ENCODE measurements at places on chromosomes 6 and 20.

DNA sequence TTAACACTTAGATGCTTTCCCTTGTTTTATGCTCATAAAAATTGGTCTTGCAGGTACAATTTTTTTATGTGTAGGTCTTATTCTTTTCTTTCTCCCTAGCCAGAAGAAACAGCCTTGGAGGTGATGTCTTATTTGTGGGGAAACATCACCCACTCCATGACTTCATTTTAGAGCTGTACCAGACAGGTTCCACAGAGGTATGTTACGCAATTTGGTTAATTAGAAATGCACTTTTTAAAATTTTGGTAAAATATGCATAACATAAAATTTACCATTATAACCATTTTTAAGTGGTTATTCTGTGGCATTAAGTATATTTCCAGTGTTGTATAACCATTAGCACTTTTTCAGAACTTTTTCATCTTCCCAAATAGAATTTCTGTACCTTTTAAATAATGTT, 41.3 kb downstream of the NKX2-4 start:
- no peak for DNase-seq

DNA sequence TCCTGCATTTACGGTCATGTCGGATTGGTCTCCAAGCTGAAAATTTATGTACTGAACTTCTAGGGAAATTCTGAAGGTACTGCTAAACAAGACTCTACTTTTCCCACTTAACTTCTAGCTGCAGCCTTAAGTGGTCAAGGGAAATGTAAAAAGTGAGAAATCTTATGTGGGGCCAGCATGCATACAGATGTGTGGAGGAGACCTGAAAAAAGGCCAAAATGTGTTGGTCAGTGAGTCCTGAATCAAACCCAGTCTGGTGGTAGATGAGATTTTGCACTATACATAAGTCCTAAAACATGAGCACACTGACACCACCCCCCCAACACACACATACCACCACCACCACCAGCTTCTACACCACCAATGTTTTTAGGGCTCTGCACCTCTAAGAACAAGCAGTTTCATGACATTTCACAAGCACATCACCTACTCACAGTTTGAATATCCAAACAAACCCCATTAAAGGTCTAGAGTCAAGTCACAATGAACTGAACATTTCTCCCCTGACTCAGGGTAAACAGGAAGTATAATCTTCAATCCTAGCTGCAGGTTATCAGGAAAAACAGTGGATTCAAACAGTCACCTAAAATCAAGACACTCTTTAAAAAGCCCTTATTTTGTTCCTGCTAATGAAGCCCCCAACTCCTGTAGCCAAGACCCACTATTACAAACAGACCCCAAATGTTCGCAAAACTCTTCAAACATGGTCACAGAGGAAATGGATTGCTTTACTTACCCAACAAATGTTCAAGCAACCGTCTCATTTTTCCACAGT, 1.6 kb downstream of the ZMYND8 start:
- no peak for DNase-seq

DNA sequence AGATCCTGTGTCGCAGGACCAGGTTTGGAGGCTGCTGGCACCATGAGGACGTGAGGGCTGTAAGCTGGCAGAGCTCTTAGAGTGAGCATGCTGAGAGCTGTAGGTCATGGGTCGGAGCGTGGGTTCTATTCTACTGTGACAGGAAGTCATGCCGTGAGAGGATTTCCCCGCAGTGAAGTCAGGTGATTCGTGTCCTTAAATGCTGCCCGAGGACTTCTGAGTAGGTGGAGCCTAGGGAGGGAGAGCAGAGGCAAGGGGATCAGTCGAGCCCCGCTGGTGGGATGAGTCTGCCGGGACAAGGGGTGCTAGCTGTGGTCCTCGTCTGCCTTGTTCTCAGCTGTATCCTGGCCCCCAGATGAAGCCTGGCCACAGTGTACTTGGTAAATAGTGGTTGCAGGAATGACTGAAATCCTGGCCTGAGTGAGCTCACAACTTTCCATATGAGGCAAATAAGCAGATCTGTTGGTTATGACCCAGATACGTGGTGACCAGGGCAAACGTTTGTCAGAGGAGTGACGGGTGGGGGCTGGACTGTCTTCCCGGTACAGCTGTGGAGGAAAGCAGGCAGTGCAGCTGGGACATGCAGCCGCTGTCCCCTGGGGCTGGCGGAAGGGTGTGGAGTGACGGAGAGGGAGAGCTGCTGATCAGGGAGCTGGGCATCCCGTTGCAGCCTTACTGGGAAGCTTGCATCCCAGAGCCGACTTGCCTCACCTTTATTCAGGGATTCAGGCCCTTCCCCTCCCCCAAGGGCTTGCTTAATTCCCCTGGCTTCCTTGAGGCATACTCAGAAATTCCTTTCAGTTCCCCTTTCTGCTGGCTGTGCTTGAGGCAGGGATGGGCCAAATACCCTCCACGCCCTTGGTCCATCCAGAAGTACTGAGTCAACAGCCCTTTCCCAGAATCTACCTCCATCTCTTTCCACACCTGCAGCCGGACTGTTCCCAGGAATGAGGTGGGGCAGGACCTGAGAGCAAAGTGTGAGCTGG, 250.9 kb upstream of the RREB1 start:
- DNase-seq, result peak; percentile 79

- no peak for DNase-seq
Measured at GRCh38 chr20:51966296-51966971, 164.1 kb upstream of the SALL4 start.

- no peak for DNase-seq
Measured at GRCh38 chr6:22146678-22146930, 150.2 kb downstream of the PRL start.

DNA sequence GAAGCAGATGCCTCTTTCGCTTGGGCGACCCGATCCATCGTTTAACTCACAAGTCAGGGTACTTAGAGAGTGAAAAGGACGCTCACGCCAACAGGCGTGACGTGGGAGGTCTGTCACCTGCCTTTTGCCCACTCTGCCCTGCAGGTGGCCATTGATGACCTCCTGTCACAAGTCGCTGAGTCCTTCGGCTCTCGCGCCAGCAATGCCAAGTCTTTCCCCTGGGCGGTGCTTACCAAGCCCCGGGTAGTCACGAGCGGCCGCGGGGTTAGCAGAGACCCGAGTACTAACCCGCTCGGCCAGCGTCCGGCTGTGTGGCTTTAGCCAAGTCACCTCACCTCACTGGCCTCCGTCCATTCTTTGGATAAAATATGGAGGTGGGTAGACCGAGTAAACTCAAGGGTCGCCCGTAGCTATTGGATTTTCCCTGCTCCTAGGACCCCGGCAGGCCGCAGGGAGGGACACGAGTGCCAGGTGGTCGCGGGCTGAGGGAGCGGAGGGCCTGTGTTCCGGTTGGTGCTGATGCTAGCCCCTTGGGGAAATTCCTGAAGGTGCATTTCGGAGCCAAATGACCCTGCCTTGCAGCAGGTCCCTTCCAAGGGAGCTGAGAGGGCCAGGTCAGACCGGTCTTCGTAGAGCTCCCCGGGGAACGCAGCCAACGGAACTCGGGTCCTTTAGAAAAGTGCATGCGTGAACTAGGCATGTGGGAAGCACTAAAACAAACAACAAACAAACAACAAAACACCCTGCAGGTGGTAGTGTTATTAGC, 668 bp downstream of the PKIB start:
- DNase-seq, result no peak

GRCh38 chr20:20353576-20353975, 14.3 kb upstream of the INSM1 start:
- DNase-seq, result no peak

DNA sequence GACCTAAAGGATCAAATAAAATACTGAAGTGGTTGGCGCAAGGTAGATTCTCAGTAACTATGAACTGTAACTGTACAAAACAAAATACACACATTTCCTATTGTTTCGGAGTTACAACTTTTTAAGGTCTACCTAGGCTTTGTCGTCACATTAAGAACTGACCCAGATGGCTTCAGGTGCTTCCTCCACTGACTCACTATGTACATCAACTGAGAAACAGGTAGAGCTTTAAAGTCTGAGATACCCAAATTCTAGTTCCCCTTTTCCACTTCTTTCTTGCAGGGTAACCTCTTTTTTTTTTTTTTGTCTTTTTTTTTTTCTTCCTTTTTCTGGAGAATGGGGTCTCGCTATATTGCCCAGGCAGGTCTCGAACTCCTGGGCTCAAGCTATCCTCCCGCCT, 5.5 kb downstream of the SNRPB start:
- DNase-seq, result no peak

GRCh38 chr20:726160-726559, 42.1 kb downstream of the SLC52A3 start:
- DNase-seq, result no peak

- no peak for DNase-seq
Measured at GRCh38 chr6:88814909-88815308, 148.5 kb downstream of the RNGTT start.

DNA sequence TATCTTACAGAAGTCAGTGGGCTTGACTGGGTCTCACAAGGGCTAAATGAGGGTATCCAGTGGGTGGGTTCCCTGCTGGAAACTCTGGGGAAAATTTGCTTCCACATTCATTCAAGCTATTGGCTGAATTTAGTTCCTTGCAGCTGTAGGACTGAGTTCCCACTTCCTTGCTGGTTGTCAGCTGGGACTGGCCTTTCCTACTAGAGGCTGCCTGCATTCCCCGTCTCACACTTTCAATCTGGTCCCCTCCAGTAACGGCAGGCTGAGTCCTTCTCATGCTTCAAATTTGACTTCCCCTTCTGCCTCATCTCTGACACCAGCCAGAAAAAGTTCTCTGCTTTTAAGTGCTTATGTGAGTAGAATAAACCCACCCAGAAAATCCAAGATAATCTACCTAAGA, 4.4 kb downstream of the CSNK2A1 start:
- DNase-seq, result no peak

GRCh38 chr6:163786995-163787671, 372.6 kb downstream of the QKI start:
- DNase-seq, result no peak

GRCh38 chr6:110137924-110138887, 41.3 kb downstream of the WASF1 start:
- DNase-seq, result no peak

- DNase-seq, result no peak
Measured at GRCh38 chr20:39939241-39939865, 749.7 kb downstream of the MAFB start.

- DNase-seq, result no peak
Measured at GRCh38 chr6:99821164-99821563, 172.9 kb downstream of the MCHR2 start.

- no peak for DNase-seq
Measured at GRCh38 chr20:48716086-48716485, 111.7 kb downstream of the PREX1 start.

DNA sequence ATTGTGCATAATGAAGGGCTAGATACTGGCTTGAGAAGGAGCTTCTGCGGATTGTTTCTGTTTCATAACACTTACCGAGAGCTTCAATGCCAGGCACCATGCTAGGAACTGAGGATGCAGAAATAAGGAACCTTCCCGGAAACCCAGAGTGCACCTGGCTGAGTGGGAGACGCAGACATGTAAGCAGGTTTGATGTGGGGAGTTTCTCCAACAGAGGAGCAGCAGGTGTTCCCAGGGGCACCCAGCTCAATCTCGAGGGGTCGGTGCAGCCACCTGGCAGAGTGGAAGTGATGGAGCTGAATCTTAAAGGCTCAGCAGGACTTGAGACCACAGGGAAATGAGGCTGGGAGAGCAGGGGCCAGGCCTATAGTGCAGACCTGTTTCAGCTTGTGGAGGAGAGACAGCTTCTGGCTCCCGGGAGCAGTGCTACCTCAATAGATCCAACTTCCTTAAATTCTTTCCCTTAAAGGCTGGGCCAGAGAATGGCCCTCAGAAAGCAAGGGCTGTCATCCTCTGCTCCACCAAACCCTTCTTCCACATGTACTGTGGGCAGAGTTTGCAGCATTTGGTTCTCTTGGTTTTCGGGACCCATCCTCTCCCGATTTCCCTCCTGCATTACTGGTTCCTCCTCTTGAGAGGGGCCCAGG, 27.8 kb upstream of the SRC start:
- DNase-seq, result no peak

DNA sequence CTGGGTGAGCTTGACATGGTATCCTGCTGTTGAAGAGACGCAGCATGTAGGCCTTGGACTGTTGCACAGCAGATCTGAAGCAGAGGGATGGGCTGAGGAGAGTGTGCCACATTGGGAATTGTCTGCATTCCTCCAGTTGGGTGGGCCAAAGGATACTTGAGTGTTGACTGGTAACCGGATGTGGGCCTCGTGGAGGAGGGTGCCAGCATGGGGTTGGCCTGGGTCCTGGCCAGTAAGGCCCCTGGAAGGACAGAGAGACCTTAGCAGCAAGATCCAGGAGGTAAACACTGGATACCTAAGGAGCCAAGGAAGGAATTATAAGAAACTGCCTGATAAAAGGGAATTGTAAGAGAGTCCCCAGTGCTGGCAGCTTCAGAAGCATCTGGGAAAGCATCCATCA, 76.9 kb downstream of the FIG4 start:
- DNase-seq, result no peak

GRCh38 chr20:20371083-20371482, 3.2 kb downstream of the INSM1 start:
- DNase-seq, result no peak

DNA sequence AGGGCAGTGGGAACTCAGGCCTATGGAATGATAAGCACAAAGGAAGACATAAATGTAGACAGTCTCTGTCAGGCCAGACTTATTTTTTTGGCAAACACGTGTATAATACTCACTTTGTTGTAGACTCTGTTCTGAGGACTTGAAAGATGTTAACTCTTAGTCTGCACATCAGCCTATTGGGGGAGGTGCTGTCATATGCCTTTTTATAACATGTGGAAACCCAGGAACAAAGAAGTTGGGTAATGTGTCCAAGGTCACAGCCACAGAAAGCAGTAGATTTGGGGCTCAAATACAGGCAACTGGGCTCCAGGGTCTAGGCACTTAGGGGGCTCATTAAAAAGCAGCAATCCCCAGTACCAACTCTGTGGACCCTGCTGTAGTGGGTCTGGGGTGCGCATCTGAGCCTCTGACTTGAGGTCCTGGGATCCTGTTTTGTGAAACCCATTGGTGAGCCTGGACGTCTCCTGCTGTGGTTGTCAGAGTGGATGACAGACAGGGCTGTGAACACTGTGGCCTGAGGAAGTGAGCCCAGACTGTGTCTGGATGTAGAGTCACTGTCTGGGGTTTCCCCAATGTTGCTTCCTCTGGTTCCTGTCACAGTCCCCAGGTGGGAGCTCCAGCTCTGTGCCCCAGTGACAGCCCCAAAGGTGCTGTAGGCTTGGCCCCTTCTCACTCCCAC, 50.0 kb downstream of the CDH26 start:
- no peak for DNase-seq

- no peak for DNase-seq
Measured at GRCh38 chr6:55518529-55519060, 60.4 kb downstream of the HMGCLL1 start.

DNA sequence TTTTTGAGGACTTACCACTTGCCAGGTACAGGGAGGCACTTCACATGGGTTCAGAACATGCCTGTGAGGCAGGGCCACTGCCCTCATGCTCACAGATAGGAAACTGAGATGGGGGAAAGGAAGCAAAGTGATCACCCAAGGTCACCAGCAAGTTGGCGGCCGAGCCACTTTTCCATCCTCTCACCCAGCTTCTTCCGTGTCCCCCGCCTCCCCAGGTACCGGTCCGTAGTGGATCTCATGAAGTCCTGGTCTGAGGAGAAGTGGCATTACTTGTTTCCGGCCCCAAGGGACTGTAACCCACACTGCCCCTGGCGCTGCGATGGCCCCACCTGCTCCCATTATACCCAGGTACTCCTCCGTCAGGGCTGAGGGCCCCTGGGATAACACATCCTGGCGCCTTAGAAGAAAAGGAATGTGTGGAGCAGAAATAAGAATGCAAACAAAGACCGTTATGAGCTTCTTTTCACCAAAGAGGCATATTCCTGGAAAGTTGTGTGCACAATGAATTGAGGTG, 6.4 kb downstream of the R3HDML start:
- DNase-seq, result no peak
